ENCODE measurements at places on chromosomes 3 and 15.

DNA sequence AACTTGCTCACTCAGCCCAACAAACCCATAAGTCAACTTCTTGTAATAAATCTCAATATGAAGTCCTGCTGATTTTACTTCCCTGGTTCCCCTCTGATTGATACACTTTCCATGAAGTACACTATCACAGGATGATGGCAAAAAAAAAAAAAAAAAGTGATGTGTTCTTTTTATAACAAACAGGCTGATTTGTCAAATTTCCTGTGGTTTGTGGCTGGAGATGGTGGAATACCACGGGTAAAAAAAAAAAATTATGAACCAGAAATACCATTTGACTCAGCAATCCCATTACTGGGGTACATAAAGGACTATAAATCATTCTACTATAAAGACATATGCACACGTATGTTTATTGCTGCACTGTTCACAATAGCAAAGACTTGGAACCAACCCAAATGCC, 10.7 kb upstream of the SERPINI2 start:
- DNase-seq: no peak

DNA sequence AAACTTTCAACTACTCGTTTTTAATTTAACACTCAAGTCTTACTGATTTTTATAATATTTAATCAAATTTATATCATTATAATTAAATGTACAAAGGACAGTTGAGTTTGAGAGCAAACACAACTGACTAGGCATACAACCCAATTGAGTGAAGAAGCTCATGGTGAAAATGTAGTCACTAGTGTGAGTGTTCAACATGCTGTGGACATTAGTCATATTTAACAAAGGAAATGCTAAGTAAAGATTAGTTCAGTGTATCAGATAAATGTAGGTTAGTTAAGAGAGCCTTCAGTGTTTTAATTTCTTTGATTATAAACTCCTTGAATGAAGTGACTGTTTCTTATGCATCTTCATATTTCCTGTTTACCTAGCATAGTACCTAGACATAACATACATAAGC, 444.2 kb upstream of the GOLIM4 start:
- DNase-seq: no peak

GRCh38 chr3:107240183-107241091, 136.8 kb upstream of the CCDC54 start:
- peak; percentile 84 for DNase-seq

GRCh38 chr3:96863129-96863740, 48.8 kb downstream of the EPHA6 start:
- DNase-seq: peak; percentile 22

DNA sequence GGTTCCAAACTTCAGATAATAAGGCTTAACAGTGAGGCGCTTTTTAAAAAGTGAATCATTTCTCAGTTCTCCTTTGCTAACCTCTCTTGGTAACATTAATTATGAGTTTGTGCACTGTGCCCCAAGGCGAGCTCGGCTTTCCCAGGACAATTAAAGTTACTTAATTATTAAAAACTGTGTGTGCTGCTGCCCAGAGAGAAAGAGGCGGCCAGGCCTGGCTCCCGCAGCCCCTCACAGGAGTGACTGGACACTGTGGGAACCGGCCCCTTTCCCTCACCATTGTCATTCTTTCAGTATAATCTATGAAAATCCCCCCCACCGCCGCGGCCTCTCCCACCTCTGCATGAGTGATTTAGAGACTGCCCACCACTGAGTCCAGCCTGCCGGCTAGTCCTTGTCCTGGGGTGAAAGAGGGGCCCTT, 43.1 kb upstream of the HES1 start:
- no peak for DNase-seq

DNA sequence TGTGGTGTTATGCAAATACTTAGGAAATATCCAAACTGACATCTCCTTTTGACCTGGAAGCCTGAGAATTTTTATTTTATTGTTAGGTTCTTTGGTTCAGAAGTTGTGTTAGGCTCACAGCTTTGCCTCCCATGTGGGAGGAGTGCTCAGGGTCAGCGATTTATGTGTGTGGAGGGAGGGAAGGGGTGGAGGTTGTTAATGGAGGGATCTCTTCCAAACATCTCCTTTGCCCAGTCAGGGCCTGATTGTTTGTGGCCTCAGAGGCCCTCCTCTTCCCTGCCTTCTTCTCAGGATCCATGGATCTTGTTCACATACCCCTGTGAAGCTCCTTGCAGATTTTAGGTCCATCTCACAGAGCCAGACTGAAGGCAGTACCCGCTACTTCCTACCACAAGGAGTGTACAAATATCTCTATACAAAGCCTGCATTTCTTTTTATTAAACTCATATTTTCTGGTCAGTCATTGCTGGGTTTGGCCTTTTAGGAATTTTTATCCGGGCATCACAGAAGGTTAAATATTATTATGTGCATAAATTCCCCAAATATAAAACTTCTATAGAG, 40.3 kb downstream of the BBX start:
- no peak for DNase-seq

DNA sequence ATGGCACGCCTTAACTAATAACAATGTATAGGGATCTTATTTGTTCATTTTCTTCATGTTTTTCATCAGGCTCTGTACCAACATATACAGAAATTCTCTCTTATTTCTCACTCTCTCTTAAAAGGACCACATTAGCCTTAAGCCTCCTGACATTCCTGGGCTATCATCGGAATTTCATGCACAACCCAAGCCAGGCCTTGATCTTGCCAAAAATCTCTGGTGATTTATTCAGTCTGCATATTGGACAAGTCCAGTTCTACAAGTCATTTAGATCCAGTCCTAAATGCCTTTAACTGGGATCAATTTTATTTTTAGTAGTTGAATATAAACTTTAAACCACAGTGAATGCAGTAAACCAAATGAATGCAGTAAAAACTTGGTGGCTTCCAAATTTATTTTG, 385.4 kb downstream of the MECOM start:
- DNase-seq: no peak

GRCh38 chr15:29063646-29064045, 177.9 kb downstream of the APBA2 start:
- DNase-seq: no peak

- no peak for DNase-seq
Measured at GRCh38 chr15:63815796-63816533, 17.8 kb downstream of the HERC1 start.

DNA sequence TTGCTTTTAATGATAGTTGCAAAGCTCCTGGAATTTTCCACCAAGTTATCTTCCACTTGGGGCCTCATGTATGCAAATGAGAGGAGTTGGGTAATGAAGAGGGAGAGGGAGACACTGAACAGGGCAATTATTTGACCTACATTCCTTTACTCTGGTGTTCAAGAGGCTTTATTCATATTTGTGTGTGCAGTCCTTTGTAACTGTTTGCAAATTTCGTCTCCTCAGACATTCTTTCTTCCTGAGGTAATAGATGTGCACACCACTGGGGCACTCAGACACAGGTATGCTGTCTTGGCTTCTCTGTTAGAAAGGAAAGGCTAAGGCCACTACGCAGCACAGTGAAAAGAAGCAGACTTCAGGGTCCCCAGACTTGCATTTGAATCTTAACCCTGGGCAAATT, 189.7 kb upstream of the IL12A start:
- peak; percentile 93 for DNase-seq

GRCh38 chr3:123110976-123111615, 44.3 kb downstream of the PDIA5 start:
- no peak for DNase-seq

GRCh38 chr3:109313061-109313460, 3.3 kb downstream of the DPPA2 start:
- no peak for DNase-seq

- peak; percentile 31 for DNase-seq
Measured at GRCh38 chr3:45832699-45833098, 9.2 kb downstream of the LZTFL1 start.

Data from M059J (cell line).